Lung (tissue), 17 donors: ENCODE measurements at places on chromosomes 11 and 22.

GRCh38 chr11:71188073-71188472 lies 64.3 kb downstream of the SHANK2 start:
- H3K27me3 ChIP-seq: no peaks in the 10 kb centered on the region
- H3K36me3 ChIP-seq: no peaks in the 10 kb centered on the region
- H3K27ac ChIP-seq: no peak overlapping the region
- H3K4me1 ChIP-seq: no peaks in the 10 kb centered on the region

DNA sequence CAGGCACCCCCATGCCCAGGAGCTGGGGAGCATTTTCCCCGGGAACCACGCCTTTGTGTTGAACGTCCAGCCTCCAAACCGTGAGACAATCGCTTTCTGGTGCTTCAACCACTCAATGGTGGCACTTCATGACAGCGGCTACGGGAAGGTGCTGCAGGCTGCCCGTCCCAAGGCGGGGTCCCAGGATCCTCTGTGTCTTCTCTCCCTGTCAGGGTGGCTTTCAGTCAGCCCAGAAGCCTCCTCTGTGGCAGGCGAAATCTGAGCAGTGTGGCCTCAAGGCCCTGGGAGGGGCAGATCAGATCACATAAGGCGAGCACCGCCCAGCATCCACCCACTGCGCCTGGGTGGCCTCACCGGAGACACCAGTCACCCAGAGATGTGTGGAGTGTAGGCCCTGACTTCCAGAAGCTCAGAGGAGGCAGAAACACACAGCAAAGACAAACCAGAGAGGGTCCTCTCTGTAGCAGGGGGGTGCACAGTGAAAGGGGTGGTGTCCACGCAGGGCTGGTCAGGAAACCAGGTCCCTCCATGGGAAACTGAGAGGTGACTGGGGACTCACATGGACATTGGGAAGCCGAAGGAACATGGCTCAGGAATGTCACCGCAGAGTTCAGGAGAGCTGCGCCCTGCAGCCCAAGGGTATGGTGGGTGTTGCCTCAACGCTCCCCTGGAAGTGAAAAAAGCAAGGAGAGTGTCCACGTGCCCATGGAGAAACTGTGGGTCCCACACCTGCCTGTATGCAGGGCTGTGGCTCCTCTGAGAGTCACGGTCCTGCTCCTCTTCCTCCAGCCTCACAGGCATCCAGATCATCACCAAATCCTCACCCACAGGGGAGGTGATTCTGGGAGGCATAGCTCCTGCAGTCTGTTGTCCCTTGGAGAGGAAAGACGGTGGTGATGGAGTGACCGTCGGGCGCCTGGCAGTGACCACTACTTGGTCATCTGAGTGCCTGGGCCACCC lies 1420.7 kb downstream of the TBC1D22A start:
- no peak for DNase-seq
- H3K36me3 ChIP-seq: no peaks in the 10 kb centered on the region
- H3K4me3 ChIP-seq: no peak overlapping the region
- H3K27ac ChIP-seq: no peak overlapping the region
- no peaks in the 10 kb centered on the region for H3K27me3 ChIP-seq

DNA sequence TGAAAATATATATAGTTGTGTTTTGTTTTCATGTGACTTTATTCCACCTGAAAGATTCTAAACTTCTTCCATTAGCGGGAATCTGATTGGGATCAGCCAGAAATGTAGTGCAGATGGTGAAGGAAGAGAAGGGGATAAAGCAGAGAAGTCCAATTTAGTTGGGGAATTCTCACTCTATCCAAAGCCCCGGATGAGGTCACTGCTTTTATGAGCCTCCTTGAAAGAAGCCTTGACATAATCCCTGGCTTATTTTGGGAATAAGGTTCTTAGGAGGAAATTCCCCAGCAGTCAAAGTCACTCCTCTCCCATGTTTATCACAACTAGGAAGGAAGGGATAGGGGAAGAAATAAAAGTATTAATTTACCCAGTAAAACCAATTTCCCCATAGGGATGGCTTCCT lies 41.1 kb downstream of the OSBP start:
- no peaks in the 10 kb centered on the region for H3K4me1 ChIP-seq
- H3K4me3 ChIP-seq: no peak overlapping the region

- H3K4me1 ChIP-seq: peaks cover 41% of the 10 kb centered on the region
- peak; percentile 63 for DNase-seq
- H3K36me3 ChIP-seq: peaks cover 3% of the 10 kb centered on the region
- no peaks in the 10 kb centered on the region for H3K27me3 ChIP-seq
These were observed 7.9 kb downstream of the FAM118A start for GRCh38 chr22:45317551-45318167.

DNA sequence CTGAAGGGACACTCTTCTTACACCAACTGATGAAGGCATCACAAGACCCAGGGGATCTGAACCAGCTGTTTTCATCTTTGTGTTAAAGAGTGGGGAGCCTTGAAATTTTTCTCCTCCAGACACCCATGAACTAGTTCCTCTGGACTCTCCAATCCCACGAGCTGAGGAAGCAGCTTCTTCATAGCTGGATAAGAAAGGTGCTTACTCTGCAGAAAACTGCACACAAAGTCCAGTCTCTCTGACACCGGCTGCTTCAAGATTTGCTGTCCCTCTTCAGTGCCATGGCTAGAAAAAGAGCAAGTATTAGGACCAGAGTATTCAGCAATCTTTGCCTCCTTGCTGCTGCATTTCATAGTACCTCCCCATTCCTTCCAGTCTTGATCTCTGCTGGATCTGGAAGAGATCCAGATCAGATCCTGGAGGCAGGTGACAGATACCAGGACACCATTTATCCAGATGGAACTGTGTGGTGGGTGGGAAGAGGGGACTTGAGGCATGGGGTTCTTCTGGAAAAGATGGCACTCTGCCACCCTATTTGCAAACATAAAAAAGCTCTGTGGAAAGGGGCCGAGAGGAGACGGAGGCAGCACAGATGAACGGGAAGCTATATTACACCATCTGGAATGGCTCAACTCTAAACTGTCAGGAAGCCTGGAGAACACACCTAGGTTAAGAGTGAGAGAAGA lies 25.5 kb downstream of the IL18BP start:
- no peaks in the 10 kb centered on the region for H3K4me1 ChIP-seq
- no peak overlapping the region for H3K4me3 ChIP-seq
- no peak overlapping the region for H3K27ac ChIP-seq
- no peak for DNase-seq
- H3K27me3 ChIP-seq: no peaks in the 10 kb centered on the region
- peaks cover 38% of the 10 kb centered on the region for H3K36me3 ChIP-seq

- H3K27ac ChIP-seq: no peak within 1 kb of the TSS
- peak; percentile 80 for DNase-seq
- H3K4me3 ChIP-seq: peak within 1 kb of the TSS; percentile 24
- H3K27me3 ChIP-seq: peaks cover 3% of the 10 kb centered on the region
- H3K36me3 ChIP-seq: no peaks in the 10 kb centered on the region
- peaks cover 5% of the 10 kb centered on the region for H3K4me1 ChIP-seq
These were observed at the start of gene DEUP1 for GRCh38 chr11:93330446-93330984. Gene DEUP1, plus strand, starts transcription at chr11:93330742. Its CDS starts 1,518 bp downstream, at chr11:93332260.

GRCh38 chr11:33411751-33412150 lies 154.6 kb downstream of the HIPK3 start:
- H3K4me3 ChIP-seq: no peak overlapping the region
- H3K27ac ChIP-seq: no peak overlapping the region
- DNase-seq: no peak
- no peaks in the 10 kb centered on the region for H3K27me3 ChIP-seq
- no peaks in the 10 kb centered on the region for H3K4me1 ChIP-seq

DNA sequence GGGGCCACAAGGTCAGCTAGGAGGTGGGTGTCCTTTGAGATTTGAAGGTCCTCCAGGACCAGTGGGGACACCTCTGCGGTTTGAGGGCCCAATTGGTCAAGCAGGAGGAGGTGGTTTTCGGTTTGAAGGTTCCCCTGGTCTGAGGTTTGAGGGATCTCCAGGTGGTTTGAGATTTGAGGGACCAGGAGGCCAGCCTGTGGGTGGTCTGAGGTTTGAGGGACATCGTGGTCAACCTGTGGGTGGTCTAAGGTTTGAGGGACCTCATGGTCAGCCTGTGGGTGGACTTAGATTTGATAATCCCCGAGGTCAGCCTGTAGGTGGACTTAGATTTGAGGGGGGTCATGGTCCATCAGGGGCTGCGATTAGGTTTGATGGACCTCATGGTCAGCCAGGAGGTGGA lies 11.8 kb downstream of the PCF11 start:
- H3K4me1 ChIP-seq: no peaks in the 10 kb centered on the region
- no peak for DNase-seq
- H3K36me3 ChIP-seq: peaks cover 19% of the 10 kb centered on the region
- H3K4me3 ChIP-seq: no peak overlapping the region
- H3K27me3 ChIP-seq: no peaks in the 10 kb centered on the region

DNA sequence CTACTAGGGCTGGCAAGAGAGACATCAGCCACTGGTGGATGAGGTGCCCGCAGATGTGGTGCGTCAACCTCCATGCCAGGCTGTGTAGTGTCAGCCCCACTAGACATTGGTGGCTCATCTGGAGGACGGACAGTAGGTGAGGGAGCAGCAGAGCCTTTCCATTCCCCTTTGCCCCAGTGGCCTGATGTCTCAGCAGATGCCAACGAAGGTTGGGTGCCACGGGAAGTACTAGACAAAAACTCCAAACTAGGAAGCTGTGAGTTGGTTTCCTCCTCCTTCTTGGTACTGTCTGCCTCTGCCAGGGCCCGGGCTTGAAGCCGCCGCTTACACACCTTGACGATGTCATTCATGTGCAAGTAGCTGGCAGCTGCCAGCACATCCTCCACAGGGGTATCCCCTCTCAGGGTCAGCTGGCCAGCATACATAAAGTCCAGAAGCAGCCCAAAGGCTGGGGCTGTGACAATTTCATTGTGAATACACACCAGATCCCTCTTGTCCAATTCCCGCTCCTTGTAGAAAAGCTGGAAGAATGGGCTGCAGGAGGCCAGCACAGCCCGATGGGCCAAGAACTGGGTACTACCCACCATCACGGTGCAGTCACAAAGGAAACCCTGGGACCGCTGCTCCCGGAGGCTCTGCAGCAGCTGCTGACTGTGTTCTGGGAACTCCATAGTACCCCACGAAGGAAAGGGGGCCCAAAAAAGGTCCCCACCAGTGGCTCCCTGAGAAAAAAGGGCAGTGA lies 795 bp downstream of the ZBTB3 start:
- H3K4me1 ChIP-seq: no peaks in the 10 kb centered on the region
- no peaks in the 10 kb centered on the region for H3K27me3 ChIP-seq
- no peak for DNase-seq
- H3K36me3 ChIP-seq: no peaks in the 10 kb centered on the region
- H3K27ac ChIP-seq: peak overlapping the region; percentile 41

GRCh38 chr11:87366763-87367405 lies 329.1 kb downstream of the TMEM135 start:
- no peak overlapping the region for H3K4me3 ChIP-seq
- no peak overlapping the region for H3K27ac ChIP-seq
- no peaks in the 10 kb centered on the region for H3K36me3 ChIP-seq
- H3K4me1 ChIP-seq: peaks cover 3% of the 10 kb centered on the region
- no peak for DNase-seq

- no peak overlapping the region for H3K4me3 ChIP-seq
- H3K27ac ChIP-seq: no peak overlapping the region
- H3K4me1 ChIP-seq: no peaks in the 10 kb centered on the region
- no peaks in the 10 kb centered on the region for H3K27me3 ChIP-seq
- peak; percentile 1 for DNase-seq
These were observed 22.2 kb downstream of the OR56B4 start for GRCh38 chr11:6129635-6130034.

DNA sequence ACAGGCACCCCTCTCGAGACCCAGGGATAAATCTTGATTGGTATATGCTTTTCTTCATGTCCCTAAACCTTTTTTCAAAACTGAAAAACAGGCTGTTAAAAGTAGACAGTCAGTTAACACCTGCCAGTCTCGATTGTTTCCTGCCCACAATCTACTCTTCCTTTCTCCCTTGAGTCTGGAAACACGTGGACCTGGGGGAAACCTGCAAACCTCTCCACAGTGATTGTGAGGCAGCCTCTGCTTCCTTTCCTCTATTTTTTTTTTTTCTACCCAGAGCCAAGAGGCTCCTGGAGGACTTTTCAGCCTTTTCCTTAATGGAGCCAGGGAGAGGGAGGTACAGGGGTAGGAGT lies 69.4 kb upstream of the CLMP start:
- no peaks in the 10 kb centered on the region for H3K4me1 ChIP-seq
- no peak overlapping the region for H3K4me3 ChIP-seq
- H3K36me3 ChIP-seq: no peaks in the 10 kb centered on the region
- H3K27me3 ChIP-seq: no peaks in the 10 kb centered on the region

DNA sequence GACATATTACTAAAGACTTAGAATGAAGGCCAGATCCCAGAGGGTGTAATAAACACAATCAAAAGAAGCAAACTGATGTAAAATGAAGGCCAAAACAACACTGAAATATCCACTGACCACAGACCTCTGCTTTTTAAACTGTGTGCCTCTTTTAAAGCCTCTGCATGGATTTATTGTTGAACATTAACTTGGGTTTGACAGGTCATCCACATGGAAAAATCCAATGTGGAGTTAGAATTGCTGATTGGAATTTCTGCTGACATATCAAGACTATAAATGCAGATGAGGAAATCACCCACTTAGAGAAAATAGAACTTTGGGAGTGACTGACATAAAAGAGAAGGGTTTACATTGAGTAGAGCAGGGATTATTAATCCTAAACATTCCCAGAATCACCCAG lies 853.9 kb upstream of the RAG2 start:
- no peak overlapping the region for H3K27ac ChIP-seq
- no peaks in the 10 kb centered on the region for H3K27me3 ChIP-seq
- H3K4me3 ChIP-seq: no peak overlapping the region

DNA sequence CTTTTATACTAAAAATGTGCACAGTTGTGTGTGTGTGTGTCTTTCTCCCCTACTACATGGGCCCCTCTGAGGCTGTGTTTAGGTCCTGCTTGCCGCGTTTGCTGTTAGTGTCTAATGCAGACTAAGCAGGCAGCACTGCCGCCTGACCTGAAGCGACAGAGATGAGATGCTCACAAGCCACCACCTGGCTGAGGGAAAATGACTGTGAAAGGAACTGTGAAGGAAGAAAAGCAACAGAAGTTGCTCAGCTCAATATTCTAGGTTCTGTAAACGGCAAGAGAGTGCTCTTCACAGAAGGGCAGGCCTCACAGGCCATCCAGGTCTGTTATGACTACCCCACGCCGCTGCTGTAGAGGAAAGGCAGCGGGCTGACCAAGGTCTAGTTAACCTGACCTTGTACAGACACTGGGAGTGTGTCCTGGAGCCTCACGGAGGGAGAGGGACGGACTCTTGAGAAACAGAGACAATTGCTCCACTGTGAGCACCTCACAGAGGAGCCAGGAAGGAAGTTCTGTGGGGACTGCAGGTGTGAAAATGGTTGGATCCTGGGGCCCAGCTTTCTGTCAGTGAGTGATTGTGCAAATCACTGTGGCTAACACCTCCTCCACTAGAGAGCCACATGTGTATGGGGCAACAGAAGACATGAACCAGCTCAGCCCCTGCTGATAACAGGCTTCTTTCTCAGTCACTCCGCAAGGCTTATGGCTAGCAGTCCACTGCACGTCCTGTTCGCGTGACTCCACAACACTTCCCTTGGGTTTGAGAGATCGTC lies 31.3 kb upstream of the YPEL1 start:
- no peaks in the 10 kb centered on the region for H3K27me3 ChIP-seq
- no peak overlapping the region for H3K4me3 ChIP-seq
- no peaks in the 10 kb centered on the region for H3K4me1 ChIP-seq
- peaks cover 14% of the 10 kb centered on the region for H3K36me3 ChIP-seq
- DNase-seq: no peak
- peak overlapping the region; percentile 42 for H3K27ac ChIP-seq
